ENCODE measurements at places on chromosomes 16 and 17. TPM values are rescaled to one million over a fixed set of nuclear protein-coding genes. Genes with fewer than 3 reads are reported as not detected.

- no peak for DNase-seq
- H3K27ac ChIP-seq, result no peak overlapping the region
- no peak overlapping the region for H3K4me3 ChIP-seq
- no peaks in the 10 kb centered on the region for H3K27me3 ChIP-seq
Measured at GRCh38 chr17:75411328-75412067, 6.0 kb upstream of the GRB2 start.

DNA sequence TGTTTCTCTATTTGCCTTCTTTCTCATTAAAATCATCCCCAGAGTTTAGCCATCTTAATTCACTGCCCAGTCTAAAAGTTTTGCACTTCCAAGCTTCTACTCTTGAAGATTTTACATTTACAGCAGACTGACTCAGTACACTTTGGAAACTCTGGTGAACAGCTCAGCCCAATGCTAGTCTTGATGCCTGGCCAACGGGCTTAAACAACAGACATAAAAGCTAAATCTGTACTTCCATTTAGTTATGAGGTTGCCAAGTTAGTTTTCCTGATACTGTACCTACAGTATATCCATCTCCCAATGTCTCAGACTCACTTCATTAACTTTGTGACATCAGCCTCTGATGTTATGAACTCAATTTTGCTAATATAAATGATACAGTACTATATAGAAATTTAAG is 891.8 kb upstream of the SOX9 start:
- H3K27ac ChIP-seq, result no peak overlapping the region
- H3K36me3 ChIP-seq, result no peaks in the 10 kb centered on the region
- H3K4me1 ChIP-seq, result no peaks in the 10 kb centered on the region
- no peaks in the 10 kb centered on the region for H3K27me3 ChIP-seq
- H3K4me3 ChIP-seq, result no peak overlapping the region

DPEP2 gene
- 6.2 TPM for total RNA-seq

RHBDF1 gene
- 0.59 TPM for total RNA-seq

GRCh38 chr17:70956726-70957125 is 787.4 kb downstream of the KCNJ2 start:
- no peak overlapping the region for H3K4me3 ChIP-seq
- no peaks in the 10 kb centered on the region for H3K36me3 ChIP-seq
- no peaks in the 10 kb centered on the region for H3K4me1 ChIP-seq
- DNase-seq, result no peak

DNA sequence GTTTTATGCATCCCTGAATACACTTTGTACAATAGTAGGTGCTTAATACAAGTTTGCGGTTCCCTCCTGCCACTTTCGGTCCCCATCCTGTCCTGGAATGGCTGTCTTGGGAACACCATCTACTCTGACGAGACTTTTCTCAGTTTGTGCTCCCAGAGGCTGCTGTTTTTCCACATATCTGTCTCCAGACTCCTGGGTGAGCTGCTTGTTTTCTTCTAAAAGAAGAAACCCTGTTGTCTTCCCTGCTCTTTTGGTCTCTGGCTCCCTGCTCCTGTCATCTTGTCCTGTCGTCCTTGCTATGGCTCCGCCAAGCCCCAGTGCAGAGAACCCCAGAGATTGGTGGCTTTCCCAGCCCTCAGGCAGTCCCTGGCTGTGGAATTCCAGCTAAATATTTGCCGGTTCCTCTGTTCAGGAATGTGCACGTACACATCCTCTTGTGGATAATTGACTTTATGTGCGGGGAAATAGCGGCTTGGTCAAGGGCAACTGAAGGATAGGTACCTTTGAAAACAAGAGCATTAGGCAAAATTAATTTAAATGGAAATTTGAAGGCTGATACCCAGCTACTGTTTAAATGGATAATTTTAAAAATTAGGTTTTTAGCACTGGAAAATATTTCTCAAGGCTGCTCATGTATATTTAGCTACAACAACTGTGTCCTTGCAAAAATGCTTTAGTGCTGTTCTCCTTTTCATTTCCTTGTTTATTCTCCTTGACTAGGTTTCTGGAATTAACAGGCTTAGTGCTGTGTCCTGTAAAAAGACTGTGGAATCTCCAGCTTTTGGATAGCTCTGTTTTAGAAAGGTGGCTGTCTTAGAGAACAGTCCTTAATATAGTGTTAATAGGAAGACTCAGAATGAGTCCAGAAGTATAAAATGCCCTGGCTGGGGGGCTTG is 50.2 kb upstream of the SLC12A3 start:
- H3K4me1 ChIP-seq, result no peaks in the 10 kb centered on the region
- H3K4me3 ChIP-seq, result no peak overlapping the region
- peaks cover 6% of the 10 kb centered on the region for H3K36me3 ChIP-seq
- DNase-seq, result no peak

- peaks cover 3% of the 10 kb centered on the region for H3K4me1 ChIP-seq
- no peak overlapping the region for H3K4me3 ChIP-seq
- H3K36me3 ChIP-seq, result no peaks in the 10 kb centered on the region
- H3K27me3 ChIP-seq, result no peaks in the 10 kb centered on the region
- H3K27ac ChIP-seq, result peak overlapping the region; percentile 13
Measured at GRCh38 chr17:58387834-58388233, 29.5 kb downstream of the RNF43 start.

GRCh38 chr17:36550491-36551417 is 6.0 kb downstream of the GGNBP2 start:
- H3K4me1 ChIP-seq, result peaks cover 82% of the 10 kb centered on the region
- H3K36me3 ChIP-seq, result peaks cover 8% of the 10 kb centered on the region
- peak; percentile 59 for DNase-seq

CCT6B gene
- 1.8 TPM for total RNA-seq

DNA sequence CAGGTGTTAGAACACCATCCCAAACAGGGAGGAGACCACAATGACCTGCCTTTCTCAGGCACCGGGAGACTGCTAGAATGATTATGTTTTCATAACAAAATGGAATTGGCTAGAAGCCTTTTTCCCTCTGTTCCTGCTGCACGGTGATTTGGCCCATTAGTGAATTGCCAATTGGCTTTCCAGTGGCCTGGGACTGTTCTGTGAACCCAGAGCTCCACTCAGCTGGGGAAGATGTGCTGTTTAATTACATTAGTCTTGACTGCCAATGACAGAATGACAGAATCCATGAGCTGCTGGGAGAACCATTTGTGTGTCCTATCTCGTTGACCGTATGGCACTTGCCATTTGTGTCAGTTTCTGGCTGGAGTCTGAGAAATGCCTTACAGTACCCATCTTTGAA is 242.9 kb downstream of the CDH11 start:
- no peak overlapping the region for H3K27ac ChIP-seq
- H3K36me3 ChIP-seq, result no peaks in the 10 kb centered on the region
- no peaks in the 10 kb centered on the region for H3K4me1 ChIP-seq
- H3K4me3 ChIP-seq, result no peak overlapping the region

DNA sequence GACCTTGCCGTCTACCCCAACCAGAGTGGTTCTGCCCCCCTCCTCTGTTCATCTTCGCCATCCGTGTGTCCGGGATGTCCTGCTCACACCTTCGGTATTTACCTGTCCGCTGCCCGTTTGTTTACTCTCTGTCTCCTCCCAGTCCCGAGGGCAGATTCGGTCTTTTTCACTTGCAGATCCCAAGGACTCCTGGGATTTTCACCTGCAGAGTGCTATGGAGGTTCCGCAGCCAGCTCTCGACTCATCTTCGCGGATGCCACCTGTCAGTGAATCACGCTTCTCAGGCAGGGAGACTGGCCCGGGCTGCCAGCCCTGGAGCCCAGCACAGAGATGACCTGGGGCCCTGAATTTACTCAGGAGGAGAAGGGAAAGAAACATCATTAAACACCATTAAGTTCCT is 8.1 kb downstream of the CRISPLD2 start:
- no peak overlapping the region for H3K4me3 ChIP-seq
- no peaks in the 10 kb centered on the region for H3K27me3 ChIP-seq
- no peaks in the 10 kb centered on the region for H3K36me3 ChIP-seq
- DNase-seq, result no peak
- H3K4me1 ChIP-seq, result no peaks in the 10 kb centered on the region

GRCh38 chr17:62657690-62658089 is 30.2 kb downstream of the MRC2 start:
- H3K36me3 ChIP-seq, result no peaks in the 10 kb centered on the region
- H3K27me3 ChIP-seq, result no peaks in the 10 kb centered on the region
- DNase-seq, result no peak
- no peak overlapping the region for H3K4me3 ChIP-seq
- no peak overlapping the region for H3K27ac ChIP-seq
- H3K4me1 ChIP-seq, result peaks cover 11% of the 10 kb centered on the region

GRCh38 chr17:68102318-68102758 is 66.8 kb downstream of the KPNA2 start:
- H3K27ac ChIP-seq, result peak overlapping the region; percentile 65
- peak; percentile 26 for DNase-seq
- H3K27me3 ChIP-seq, result no peaks in the 10 kb centered on the region

- peaks cover 18% of the 10 kb centered on the region for H3K4me1 ChIP-seq
- peak overlapping the region; percentile 45 for H3K27ac ChIP-seq
- H3K36me3 ChIP-seq, result no peaks in the 10 kb centered on the region
- peaks cover 43% of the 10 kb centered on the region for H3K27me3 ChIP-seq
- H3K4me3 ChIP-seq, result peak overlapping the region; percentile 31
- no peak for DNase-seq
Measured at GRCh38 chr16:54927125-54928015, 3.3 kb upstream of the IRX5 start.

ENO3 gene
- 29.4 TPM for total RNA-seq

KRT33A gene
- not detected for total RNA-seq

- peaks cover 23% of the 10 kb centered on the region for H3K4me1 ChIP-seq
- no peak overlapping the region for H3K4me3 ChIP-seq
- no peak overlapping the region for H3K27ac ChIP-seq
- H3K27me3 ChIP-seq, result no peaks in the 10 kb centered on the region
- DNase-seq, result no peak
Measured at GRCh38 chr17:68432086-68432864, 25.0 kb downstream of the WIPI1 start.

DNA sequence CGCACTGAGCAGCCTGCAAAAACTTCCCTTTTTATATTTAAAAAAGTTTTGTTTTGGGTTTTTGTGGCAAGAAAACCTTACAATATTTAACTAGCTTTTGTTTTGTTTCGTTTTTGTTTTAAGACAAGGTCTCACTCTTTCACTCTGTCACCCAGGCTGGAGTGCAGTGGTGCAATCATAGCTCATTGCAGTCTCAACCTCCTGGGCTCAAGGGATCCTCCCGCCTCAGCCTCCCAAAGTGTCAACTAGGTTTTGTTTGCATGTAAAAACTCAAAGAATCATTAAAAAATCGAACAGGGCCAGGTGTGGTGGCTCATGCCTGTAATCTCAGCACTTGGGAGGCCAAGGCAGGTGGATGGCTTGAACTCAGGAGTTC is 77.9 kb upstream of the FA2H start:
- no peak overlapping the region for H3K4me3 ChIP-seq
- no peak overlapping the region for H3K27ac ChIP-seq
- no peaks in the 10 kb centered on the region for H3K36me3 ChIP-seq
